Activated naive CD4-positive, alpha-beta T cell treated with anti-CD3 and anti-CD28 coated beads for 36 hours (primary cell): ENCODE measurements at places on chromosomes 12 and 14.

GRCh38 chr12:24143928-24144327 lies 194.5 kb upstream of the SOX5 start:
- H3K4me1 ChIP-seq: no peaks in the 10 kb centered on the region
- H3K36me3 ChIP-seq: no peaks in the 10 kb centered on the region
- H3K4me3 ChIP-seq: no peak overlapping the region
- H3K27ac ChIP-seq: no peak overlapping the region
- no peaks in the 10 kb centered on the region for H3K27me3 ChIP-seq

DNA sequence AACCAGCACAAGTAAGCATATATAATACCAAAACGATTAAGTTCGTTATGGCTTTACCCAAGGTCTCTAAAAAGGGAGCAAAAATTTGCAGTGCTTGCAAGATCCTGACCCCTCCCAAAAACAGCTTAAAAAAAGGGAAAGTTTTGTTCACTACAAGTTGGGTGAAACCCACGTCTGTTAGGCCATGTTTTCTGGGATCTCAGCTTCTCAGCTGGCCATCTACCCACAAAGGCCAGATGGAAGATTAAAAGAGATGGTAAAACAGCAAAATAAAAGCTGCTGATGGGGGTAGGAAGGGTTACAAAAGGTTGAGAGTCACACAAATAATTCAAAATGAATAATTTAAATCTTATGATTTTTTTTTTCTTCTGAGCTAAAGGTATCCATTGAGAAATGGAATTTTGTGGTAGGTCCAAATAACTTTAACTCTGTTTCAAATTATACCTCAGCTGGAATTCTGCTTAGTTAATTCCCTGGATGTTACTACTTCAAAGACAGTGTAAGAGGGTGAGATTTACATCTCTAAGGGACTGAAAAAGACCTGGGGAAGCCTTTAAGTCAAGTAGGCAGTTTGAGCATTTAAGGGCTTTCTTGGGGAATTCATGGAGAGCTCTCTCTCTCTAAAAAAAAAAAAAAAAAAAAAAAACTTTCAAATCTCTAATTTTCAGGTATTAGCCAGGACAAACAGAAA lies 185.6 kb upstream of the NAV3 start:
- DNase-seq: no peak
- no peaks in the 10 kb centered on the region for H3K4me1 ChIP-seq
- H3K36me3 ChIP-seq: no peaks in the 10 kb centered on the region

DNA sequence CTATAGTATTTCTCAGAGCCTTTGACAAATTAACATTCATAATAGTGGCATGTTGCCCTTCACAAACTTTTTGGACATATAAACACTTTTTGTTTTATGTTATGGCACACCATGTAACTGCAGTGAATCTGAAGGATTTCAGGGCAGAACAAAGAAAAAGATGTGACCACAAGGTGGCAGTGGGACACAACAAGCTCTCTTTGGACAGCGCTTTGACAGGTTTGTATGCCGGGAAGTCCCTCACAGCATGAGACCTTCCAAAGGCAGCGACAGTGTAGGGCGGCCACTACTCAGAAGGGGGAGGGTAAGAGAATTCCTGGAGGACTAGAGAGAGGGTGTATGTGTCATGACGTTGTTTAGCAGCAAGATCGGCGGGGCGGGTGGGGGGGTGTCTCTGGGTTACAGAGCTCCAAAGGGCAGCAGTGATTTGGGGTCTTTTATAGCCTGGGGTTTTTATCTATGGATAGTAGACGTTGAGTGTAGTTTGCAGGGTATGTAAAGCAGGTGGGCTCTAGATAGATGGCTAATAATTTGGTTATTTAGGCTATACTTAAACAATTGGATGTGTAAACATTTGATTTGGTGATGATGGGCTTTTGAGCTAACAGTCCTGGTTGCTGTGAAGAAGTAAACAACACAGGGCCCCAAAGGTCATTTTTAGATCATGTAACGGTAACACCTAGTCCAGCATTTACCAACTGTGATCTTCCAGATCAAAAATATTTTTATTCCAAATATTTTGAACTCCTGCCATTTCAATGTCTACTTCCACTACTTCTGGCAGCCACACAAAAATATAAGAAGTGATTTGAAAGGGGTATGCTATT lies 22.9 kb downstream of the ETFBKMT start:
- H3K27ac ChIP-seq: peak overlapping the region; percentile 84
- DNase-seq: peak; percentile 83
- H3K4me3 ChIP-seq: no peak overlapping the region
- H3K4me1 ChIP-seq: peaks cover 5% of the 10 kb centered on the region
- H3K27me3 ChIP-seq: no peaks in the 10 kb centered on the region

GRCh38 chr12:89180496-89180895 lies 171.8 kb downstream of the DUSP6 start:
- H3K4me3 ChIP-seq: no peak overlapping the region
- peak overlapping the region; percentile 4 for H3K27ac ChIP-seq
- no peak for DNase-seq
- peaks cover 22% of the 10 kb centered on the region for H3K4me1 ChIP-seq

DNA sequence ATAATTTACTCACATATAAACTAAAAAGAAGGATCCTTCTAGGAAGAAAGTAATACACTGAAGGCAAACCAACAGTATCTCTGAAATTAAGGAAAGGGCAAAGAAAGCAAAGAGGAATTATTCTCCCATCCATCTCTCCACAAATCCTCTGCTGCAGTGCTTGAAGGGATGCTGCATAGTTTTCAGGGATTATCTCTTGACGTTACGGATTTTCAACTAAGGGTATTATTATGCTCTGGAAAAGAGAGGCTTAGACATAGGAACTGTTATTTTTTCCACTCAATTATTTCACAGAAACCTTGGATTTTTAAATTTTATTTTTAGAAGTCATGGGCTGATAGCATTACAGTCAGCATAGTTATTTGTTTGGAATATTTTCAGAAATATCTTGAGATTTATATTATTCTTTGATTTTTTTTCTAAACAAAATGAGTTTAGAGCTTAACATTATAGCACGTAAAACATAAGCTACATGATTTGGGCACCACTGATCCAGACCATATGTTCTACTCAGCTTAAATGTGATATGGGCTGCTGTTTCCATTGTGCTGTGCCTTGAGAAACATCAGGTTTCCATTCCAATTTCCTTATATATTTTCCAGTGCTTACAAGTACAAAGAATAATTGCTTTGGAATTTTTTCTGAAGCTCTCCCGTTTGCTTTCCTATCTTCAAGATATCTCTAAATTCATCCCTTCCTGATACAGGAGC lies 57.9 kb upstream of the DCN start:
- peaks cover 3% of the 10 kb centered on the region for H3K27me3 ChIP-seq
- H3K36me3 ChIP-seq: no peaks in the 10 kb centered on the region
- no peak overlapping the region for H3K27ac ChIP-seq
- H3K4me1 ChIP-seq: no peaks in the 10 kb centered on the region
- H3K4me3 ChIP-seq: no peak overlapping the region

- no peak for DNase-seq
- peaks cover 12% of the 10 kb centered on the region for H3K4me1 ChIP-seq
- no peak overlapping the region for H3K27ac ChIP-seq
- H3K4me3 ChIP-seq: no peak overlapping the region
Observed at GRCh38 chr12:6067152-6067916, 57.1 kb downstream of the VWF start.

DNA sequence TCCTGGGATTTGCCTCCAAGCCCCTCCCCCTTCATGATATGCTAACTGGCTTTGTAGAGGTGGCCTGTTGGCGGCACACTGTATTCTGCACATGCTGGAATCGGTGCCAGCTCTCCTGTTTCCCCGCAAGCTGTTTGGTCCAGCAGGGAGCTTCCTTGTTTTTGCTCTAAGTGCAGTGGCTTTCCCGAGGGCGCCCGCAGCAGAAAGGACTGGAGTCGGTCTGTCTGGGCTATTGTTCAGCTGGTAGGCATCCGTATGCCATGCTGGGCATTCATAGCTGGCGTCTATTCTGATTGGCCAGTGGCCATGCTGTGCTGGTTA lies 88.9 kb upstream of the MED13L start:
- no peaks in the 10 kb centered on the region for H3K27me3 ChIP-seq
- no peak overlapping the region for H3K27ac ChIP-seq
- H3K4me3 ChIP-seq: no peak overlapping the region
- H3K36me3 ChIP-seq: no peaks in the 10 kb centered on the region

DNA sequence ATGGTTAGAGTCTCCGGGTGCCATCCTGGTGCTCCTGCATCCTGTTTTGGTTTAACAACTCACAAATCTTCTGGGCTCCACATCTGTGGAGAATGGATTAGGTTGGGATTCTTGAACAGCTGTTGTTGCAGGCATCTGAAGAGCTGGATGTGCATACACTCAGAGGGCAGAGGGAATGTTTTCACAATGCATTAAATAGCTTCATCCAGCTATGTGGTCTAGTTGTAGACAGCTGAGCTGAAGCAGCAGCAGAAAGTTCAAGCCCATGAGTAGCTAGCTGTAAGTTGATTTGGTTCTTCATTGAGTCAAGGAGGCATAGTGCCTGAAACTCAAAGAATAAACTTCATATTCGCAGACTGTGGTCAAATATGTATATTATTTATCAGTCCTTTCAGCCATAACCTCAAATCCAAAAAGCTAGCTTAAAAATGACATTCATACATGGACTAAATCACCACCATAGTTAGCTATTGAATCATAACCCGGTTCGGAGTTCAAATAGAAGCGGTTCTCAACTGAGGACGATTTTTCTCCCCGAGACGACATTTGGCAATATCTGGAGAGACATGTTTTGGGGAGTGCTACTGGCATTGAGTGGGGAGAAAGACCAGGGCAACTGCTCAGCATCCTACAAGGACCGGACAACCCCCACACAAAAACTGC lies 858 bp upstream of the ANKRD13A start:
- peaks cover 56% of the 10 kb centered on the region for H3K4me1 ChIP-seq
- peak overlapping the region; percentile 84 for H3K4me3 ChIP-seq
- H3K27ac ChIP-seq: peak overlapping the region; percentile 92
- H3K36me3 ChIP-seq: peaks cover 1% of the 10 kb centered on the region
- DNase-seq: no peak

GRCh38 chr14:101349108-101349507 lies 212.2 kb upstream of the DIO3 start:
- H3K4me1 ChIP-seq: no peaks in the 10 kb centered on the region
- DNase-seq: no peak
- peaks cover 1% of the 10 kb centered on the region for H3K36me3 ChIP-seq
- no peak overlapping the region for H3K4me3 ChIP-seq
- H3K27me3 ChIP-seq: no peaks in the 10 kb centered on the region
- H3K27ac ChIP-seq: no peak overlapping the region
